ENCODE measurements at places on chromosomes 6 and 20.

GRCh38 chr20:48760403-48760983 is 67.3 kb downstream of the PREX1 start:
- DNase-seq, result peak; percentile 33

- no peak for DNase-seq
Measured at GRCh38 chr6:49720372-49720771, 7.0 kb upstream of the CRISP2 start.

GRCh38 chr6:96702626-96703025 is 134.7 kb downstream of the GPR63 start:
- no peak for DNase-seq

- DNase-seq, result no peak
Measured at GRCh38 chr20:24493181-24493580, 23.8 kb downstream of the SYNDIG1 start.

- DNase-seq, result no peak
Measured at GRCh38 chr6:63600136-63600535, 27.9 kb downstream of the LOC128125822 start.

DNA sequence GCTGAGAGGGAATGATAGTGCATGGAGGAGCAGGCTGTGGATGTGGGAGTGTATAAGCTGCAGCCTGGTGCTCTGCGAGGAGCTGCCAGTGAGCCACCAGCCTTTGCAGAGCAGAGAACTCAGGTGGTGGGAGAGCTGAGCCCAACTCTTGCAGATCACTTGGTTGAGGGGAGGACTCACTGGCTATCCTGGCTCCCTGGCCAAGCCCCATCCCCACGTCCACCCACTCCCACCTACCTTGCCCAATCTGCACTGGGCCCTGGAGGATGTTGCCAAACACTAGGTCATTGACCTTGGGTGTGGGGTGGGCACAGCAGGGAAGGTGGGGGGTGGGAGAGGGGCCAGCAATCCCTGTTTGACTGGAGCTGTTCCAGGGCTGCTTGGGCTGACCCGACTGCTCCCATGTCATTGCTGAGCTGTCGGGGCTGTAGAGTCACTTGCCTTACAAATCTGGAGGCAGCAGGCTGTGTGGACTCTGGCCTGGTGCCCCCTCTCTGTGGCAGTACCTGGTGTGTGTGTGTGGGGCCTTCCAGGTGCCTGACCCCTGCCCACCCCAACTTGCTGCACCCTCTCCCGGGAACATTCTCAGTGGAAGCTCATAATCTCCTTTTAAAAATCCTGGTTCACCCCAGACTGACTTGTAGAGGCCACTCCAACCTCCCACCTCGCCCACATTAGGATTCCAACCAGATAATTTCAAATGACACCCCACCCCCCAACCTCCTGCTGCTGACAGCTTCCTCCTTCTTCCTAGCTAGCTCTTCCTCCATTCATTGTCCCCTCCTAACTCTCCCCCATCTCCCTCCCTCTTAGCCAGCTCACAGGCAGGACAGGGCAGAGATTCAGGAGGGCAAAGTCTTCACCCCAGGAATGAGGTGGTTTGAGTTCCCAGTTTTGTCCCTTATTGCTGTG is 162.3 kb downstream of the MRPL14 start:
- no peak for DNase-seq

GRCh38 chr6:20875369-20875963 is 341.2 kb downstream of the CDKAL1 start:
- no peak for DNase-seq

DNA sequence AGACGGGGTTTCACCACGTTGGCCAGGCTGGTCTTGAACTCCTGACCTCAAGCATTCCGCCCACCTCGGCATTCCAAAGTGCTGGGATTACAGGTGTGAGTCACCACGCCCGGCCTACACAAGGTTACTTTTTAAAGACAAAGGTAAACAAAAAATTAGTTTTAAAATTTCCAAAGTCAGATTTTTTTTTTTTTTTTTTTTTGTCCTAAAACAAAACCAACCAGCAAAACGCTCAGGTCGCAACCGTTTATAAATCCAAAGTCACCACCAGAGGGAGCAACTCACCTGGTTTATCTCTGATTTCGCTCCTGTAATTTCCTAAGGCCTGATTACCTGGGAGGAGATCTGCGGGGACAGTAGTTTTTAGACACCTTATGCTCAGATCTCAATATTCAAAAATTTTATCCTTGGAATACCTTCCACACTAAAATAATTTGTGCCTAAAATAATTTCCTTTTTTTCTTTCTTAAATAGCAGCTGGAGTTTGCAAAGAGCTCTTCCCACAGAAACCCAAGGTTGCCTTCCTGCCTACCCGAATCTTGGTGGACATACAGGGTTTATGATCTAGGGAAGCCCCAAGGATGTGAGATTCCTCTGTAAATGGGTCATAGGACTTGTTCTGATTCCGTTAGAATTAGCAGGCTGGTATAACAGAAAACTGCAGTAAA is 19.8 kb upstream of the TREM1 start:
- peak; percentile 15 for DNase-seq

- DNase-seq, result no peak
Measured at GRCh38 chr6:16806363-16806762, 45.1 kb upstream of the ATXN1 start.

DNA sequence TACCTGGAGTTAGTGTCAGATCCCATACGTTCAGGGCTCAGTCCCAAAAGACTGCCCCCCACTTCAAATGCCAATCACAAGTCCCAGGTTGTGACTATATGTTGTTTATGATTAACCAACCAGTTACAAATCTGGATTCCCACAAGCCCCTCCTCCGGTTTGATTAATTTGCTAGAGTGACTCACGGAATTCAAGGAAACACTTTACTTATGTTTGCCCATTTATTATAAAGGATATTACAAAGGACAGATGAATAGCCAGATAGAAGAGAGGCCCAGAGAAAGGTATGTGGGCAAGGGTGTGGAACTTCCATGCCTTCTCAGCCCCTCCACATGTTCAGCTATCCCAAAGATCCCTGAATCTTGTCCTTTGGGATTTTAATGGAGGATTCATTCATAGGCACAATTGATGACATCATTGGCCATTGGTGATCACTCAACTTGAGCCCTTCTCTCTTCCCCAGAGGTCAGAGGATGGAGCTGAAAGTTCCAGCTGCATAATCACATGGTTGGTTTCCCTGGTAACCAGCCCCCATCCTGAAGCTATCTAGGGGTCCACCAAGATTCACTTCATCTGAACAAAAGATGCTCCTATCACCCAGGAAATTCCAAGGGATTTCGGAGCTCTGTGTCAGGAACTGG is 2.0 kb downstream of the ECT2L start:
- DNase-seq, result no peak

- DNase-seq, result peak; percentile 37
Measured at GRCh38 chr6:119105282-119105681, 26.8 kb upstream of the FAM184A start.

DNA sequence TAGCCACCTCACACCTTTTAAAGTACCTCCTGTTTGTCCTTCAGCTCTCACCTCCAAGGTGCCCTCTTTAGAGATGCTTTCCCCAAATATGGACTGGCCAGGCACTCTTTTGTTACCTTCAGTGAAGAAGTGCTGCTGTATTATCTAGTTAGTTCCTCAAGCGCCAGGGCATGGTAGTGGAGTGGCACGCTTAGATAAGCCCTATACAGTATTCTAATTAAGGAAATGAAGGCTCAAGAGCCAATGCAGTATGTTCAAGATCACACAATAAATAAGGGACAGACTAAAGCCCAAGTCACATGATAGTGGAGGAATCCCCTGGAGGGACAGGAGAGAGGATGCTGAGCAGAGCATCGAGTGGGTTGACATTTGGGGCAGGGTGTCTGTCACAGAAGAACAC is 28.5 kb upstream of the GFOD1 start:
- no peak for DNase-seq

- no peak for DNase-seq
Measured at GRCh38 chr6:38176797-38177751, 357.5 kb downstream of the ZFAND3 start.

DNA sequence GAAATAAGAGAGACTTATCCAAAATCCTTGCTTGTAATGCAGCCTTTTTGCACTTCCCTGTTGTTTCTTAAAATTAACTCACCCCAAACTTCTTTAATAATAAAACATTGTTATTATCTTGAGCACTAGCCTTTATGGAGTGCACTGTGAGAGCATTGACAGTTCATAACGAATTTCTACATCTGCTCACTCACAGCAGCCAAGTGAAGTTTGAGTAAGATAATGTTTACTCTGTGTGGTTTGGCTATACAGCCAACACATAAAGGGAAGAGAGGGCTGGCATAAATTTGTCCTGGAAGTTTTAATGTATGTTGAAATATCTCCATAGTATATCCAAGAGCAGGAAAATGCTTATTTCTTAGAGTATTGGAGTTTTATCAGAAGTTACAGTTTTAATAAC is 227.9 kb downstream of the FRK start:
- DNase-seq, result no peak

- no peak for DNase-seq
Measured at GRCh38 chr6:40760887-40761286, 173.7 kb upstream of the LRFN2 start.

DNA sequence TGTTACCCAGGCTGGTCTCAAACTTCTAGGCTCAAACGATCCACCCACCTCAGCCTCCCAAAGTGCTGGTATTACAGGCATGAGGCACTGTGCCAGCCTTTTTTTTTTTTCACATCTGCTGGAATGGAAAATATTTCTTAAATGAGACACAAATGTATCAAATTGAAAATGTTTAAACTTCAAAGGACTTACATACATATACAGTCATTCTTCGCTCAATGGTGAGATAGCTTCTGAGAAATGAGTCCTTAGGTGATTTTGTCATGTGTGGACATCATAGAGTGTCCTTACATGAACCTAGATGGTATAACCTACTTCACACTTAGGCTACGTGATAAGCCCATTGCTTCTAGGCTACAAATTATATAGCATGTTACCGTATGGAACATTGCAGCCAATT is 43.1 kb downstream of the MICA start:
- DNase-seq, result no peak

GRCh38 chr20:23497536-23497935 is 6.6 kb downstream of the CST8 start:
- no peak for DNase-seq

- DNase-seq, result no peak
Measured at GRCh38 chr6:170448317-170448716, 104.8 kb downstream of the PSMB1 start.

DNA sequence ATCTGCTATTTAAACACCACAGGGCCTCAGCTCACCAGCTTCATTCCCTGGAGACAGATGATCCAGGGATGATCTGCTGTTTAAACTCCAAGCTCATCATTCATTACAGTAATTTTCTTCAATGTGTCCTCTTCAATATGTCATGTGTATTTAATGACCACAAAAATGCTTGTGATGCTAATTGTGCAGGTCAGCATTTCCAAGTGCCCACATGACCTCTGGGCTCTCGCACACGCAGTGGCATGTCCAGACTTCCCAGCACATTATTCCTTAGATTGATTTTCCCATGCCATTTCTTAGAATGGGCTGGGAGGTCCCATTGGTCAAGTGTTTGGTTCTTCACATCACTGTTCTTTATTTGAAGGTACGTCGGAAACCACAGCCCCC is 434.4 kb downstream of the HAO1 start:
- DNase-seq, result no peak

DNA sequence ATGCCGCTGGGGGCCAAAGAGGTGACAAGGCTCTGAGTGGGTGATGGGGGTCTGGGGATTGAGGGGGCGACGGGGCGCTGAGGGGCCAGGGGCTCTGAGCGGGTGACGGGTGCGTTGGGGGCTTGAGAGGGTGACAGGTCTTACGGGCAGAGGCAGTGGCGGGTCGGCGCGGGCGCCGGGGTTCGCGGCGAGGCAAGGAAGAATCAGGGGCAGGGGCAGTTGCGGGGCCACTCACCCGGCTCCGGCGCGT is 146 bp downstream of the ZNFX1 start:
- no peak for DNase-seq

GRCh38 chr6:167548451-167548850 is 223.6 kb downstream of the TTLL2 start:
- DNase-seq, result no peak

DNA sequence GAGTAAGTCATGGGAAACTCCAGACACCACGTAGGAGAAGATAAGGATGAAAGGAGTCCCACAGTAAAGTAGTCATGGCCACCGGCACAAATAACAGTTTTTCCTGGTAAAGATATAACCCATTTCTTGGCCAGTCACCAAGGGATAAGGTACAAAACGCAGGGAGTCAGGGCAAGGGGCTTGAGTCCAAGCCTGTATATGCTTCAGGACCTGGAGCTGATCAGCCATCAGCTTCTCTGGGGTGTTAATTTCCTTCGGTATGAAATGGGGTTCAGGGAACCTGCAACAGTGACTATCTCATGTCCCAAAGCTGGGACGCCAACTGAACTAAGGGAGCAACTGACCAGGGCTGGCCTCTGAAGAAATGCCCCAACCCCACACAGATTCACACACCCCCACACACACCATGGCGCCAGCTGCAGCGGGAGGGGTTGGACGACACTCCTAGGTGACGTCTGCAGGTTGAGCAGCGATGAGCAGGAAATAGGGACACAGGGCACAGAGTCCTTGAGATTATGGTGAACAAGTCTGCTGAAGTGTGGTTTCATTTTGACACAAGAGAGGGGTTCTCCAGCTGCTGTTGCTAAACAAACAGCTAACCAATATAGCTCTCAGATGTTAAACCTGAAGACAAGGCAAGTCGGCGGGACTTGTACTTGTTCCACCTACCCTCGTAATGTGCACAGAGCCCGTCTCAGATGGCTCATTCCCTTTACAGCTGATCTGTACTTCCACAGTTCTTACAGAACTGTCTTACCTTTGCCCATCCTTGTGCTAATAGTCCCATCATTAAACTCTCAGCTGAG is 7.4 kb upstream of the ADTRP start:
- no peak for DNase-seq

DNA sequence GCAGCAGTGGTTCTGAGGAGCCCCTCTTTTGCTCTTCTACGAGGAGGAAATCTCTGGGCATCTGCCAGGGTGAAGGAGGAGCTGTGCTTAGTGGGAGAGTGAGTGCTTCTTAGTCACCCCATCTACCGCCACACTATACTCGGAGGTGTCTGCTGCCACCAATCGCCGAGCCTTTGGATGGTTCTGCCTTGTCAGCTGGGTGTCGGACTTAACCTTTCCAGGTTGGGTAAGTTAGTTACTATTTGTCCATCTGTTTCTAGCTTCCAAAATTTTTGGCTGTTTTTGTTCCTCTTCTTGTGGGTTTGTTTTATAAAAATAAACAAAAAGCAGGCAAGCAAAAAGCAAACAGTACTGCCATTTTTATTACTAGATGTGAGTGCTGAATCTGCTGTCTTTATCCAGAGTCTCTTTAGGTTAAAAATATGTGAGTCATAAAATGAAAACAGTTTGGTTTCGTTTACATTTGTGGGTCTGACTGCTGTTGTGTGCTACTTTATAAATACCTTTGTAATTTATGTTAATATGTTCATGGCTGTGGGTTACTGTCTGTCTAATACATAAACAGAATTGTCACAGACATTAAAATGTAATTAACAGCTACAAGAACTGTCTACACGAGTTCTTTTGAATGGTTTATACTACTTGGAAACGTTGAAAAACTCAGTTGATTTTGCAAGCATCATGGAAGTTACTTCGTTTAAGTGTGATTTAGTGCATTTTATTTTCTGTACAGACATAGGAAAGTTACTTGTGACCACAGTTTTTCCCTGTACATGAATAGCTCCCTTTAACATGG is 89.2 kb downstream of the ARID1B start:
- DNase-seq, result no peak

Measured in pulmonary artery endothelial cell (primary cell).